Activated effector memory CD4-positive, alpha-beta T cell treated with anti-CD3 and anti-CD28 coated beads, Interleukin-2, amount 50 U/mL, for 16 hours (primary cell): ENCODE measurements at places on chromosomes 6 and 20.

DNA sequence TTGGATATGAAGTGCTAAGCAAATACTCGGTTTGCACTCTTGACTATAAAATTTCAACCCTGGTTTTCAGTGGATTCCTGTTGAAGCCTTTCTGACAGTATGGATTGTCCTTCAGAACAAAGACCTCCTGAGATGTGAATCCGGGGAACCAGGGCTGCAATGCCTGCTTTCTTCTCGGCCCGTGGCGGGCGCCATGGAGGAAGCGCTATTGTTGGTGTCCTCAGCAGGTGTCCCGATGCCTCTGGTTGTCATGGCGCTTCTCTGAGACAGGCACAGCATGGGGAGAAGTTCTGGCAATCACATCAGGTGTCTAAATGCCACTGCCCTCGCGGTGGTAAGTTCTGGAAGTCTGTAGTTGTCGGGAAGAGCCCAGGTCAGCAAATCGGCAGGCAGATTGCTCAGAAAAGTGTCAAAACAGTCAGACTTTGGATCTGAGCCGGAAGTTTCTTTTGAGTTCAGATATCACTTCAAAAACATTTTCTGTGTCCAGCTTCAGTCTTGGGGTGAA, 188.5 kb downstream of the CDH4 start:
- no peak for DNase-seq

- peak; percentile 90 for DNase-seq
Observed at GRCh38 chr20:32252189-32252588, 25.3 kb upstream of the KIF3B start.

DNA sequence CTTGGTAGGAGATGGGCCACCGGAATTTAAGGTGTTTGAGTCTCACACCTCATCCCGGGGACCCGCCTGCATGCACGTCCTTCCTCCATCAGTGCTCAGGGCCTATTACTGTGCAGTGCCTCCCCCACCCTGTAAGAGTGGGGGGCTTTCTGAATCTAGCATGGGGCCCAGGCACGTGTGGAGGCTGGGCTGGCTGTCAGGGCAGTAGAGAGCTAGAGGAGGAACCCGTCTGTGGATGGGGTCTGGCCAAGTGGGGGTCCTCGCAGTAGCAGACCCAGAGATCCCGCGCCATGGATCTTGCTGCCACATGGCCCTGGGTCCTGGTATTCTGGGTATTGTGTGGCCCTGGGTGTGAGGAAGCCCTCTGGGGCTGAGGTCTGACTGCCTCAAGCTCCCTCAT, 42.9 kb downstream of the SRC start:
- peak; percentile 48 for DNase-seq

- DNase-seq, result peak; percentile 24
Observed at GRCh38 chr6:170208651-170209353, 82.1 kb downstream of the DLL1 start.

DNA sequence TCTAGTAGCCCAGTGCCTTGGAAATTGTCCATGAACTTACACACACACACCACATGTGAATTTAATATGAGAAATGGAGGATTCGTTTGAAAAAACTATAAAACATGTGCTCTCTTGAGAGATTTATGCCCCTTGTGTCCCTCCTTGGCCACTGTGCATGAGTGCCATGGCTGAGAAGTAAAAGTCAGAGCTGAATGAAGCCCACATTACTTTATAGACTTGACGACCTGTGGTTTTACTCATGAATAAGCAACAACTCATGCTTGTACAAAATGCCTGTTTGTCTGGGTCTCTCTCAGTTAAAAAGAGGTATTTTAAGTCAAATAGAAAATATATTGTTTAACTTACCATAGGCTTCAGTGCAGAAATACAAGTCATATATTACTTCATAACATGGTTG, 102.7 kb downstream of the KCNQ5 start:
- no peak for DNase-seq

DNA sequence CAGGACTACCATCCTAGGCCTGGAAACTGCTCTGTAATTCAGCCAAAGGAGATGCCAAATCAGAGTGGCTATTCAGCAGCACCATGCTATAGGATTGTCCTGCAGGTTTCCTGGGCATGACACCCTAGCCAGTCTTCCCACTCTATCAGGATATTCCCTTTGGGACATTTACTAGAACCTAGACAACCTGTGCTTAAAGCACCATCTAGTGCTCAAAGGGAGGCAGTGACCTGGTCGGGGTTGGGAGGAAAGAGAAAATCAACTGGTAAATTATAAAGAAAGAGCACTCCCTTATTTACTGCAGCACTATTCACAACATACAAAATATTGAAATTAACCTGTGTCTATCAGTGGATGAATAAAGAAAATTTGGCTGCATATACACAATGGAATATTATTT, 67.2 kb upstream of the SMLR1 start:
- DNase-seq, result no peak

- no peak for DNase-seq
Observed at GRCh38 chr20:57474205-57474604, 50.7 kb downstream of the CTCFL start.

GRCh38 chr20:9342651-9343050, 171.7 kb upstream of the LAMP5 start:
- no peak for DNase-seq

DNA sequence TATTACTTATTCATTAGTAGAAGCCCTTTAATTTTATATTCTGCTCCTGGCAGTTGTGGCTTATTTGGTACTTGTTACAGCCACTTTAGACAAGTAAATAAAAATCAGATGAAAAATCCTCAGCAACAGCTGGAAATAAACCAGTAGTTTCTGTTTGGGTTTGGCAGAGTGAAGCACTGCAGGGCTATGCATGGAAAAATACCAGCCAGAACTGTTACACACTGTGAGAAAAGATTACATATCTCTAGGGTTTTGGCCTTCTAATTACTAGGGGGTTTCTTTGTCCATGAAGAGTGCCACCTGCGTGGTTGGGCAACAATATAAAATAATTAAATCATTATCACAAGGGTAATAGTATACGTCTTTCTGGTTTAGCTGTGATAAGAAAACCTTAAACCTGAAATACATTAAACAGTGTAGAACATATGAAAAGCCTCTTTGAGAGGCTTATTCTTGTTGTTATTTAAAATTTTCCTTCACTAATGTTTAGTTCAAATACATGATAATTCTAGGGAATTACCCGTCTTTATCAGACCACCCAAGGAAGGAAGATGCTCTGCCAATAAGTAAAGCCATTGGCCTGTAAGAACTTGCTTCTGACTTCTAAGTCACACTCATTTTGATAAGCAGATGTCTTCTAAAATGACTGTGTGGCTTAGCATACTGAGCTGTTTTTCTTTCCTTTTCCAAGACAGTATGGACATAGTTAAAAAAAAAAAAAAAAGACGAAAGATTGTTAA, 320.0 kb upstream of the FLRT3 start:
- no peak for DNase-seq

GRCh38 chr6:89680150-89680549, 41.6 kb upstream of the LYRM2 start:
- DNase-seq, result no peak

DNA sequence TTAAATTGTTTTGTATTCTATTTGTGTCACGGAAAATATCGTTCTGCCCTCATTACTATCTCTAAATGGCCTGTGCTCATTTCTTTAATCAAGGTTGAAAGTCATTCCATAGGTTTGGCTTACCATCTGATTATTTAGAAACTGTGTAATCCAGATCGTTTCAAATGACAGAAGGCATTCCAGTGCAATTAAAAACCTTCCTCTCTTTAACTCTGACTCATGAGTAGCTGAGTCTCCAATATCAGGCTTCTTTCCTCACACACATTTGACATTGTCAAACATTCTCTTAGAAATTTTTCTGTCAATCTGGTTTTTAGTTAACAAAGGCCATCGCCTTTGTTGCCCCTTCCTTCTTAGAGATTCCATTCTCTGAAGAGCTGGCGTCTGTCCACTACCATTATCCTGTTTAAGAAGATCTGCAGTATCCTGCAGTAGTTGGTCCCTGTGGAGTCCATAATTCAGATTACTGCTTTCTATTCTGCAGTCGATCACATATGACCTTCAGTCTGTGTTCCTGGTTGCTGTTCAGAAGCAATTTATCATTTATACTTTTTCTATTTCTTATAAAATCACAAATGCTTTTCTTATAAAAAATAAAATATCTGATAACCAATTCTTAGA, 3.9 kb upstream of the TRDN start:
- DNase-seq, result no peak

GRCh38 chr20:59192533-59192896, 28.9 kb downstream of the ZNF831 start:
- DNase-seq, result no peak

- no peak for DNase-seq
Observed at GRCh38 chr20:33232486-33233072, 3.2 kb upstream of the BPIFA1 start.

DNA sequence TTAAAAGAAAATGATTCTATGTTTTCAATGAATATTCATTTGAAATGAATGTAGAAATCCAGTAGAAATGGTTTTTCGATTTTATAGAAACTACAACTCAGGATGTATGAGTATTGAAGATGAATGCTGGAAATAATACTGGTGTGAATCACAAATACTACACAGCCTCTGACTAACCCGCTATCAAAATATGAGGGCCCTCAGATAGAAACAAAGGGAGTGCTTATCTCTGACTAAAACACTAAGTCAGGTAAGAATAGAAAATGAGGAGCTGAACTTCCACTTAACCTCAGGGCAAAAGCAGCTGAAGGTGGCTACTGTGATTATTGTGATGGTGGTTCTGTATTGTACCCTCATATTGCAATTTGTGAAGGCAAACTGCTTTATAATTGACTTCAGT, 220.9 kb upstream of the RNF217 start:
- DNase-seq, result no peak

DNA sequence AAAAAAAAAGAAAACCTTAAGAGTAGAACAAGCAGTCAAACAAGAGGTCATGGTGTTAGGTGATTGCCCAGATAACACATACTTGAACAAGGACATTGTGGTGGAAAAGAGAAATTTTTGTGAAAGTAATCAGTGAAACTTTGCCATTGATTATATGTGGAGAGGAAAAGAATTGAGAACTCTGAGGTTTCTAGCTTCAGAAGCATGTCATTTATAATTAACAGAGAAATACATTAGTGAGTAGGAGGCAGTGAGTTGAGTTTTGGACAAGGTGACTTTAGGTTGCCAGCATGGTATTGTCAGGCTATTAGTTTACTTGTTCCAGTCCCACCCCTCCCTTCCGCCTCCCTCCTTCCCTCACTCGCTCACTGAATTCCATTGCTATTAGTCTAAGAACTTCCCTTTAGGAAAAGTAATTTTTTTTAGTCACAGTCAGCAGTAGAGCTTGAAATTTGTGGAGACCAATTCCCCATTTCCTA, 17.2 kb downstream of the TAB2 start:
- no peak for DNase-seq

GRCh38 chr6:151482290-151482689, 11.5 kb upstream of the CCDC170 start:
- no peak for DNase-seq

DNA sequence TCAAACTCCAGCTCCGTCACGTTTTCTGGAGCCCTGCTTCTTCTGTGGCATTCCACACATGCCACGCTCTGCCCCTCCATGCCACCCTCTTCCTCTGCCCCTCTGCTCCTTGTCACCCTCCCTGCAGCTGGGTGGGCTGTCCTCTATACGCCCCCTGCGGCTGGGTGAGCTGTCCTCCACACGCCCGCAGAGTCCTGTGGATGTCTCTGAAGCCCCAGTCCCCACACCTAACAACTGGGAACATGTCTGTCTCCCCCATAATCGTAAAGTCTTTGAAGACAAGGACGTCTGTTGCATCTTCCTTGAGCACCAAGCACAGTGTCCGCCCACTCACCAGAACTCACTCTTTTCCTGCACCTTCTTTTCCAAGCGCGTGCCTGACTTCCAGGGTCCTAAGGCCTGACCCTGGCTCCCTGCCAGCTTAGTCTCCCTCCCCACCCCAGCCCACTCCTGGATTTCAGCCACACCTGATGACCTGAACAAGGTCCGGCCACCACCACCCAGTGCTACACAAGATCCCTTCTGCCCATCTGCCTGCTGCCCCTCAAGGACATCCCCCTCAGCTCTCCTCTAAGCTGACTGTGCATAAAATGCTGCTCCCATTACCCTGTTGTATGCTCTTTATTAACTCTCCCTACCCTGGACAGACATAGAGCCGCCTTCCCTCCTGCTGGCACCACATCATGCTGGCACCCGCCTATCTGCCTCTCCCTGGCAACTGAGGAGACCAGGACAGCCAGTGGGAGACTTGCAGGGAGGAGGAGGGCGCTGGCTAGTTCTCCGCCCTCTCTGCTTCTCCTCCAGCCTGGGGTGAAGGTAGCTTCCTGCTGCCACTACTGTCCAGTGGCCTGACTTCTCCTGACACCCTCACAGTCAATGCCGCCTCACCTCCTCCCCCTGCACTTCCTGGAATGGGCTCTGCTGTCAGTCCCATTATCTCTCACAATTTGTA, 10.7 kb upstream of the PRR18 start:
- no peak for DNase-seq

GRCh38 chr6:26555505-26556262, 17.5 kb downstream of the HMGN4 start:
- DNase-seq, result no peak

DNA sequence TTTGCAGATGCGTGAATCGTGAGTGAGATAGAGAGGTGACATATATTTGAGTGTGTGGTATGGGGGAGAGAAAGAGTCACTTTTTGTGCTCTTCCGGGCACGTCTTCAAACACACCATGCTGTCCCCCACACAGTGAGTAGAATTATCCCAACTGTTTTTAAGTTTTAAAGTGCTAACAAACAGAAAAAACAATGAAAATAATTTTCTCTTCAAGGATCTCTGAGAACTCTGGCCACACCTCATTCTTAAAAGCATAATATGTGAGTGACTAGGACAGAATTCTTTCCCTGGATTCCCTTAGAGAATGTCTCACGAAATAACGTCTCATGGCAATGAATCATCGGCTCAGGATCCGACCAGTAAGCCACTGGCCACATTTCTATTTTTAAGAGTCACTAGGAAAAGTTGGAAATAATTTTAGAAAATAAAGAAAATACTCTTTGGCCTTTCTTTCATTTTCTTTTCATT, 235.7 kb upstream of the ZNF217 start:
- no peak for DNase-seq

DNA sequence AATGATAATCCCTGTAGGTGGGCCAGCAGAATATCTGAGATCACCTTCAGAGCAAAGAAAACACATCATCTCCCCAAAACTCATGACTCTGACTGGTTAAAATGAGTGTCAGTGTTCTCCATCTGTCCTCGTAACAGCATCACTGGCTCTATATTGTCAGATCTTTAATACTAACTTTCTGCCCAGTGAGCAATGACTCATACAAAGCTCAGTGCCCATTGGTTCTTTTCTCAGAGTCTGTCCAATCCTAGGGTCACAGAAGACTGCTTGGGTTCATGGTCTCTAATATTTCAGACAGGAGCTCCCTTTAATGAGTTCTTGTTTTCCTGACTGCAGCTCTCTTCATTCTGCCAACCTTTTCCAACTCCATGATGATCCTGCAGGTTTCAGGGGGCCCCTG, 36.4 kb downstream of the HLA-DPB1 start:
- no peak for DNase-seq

GRCh38 chr6:12637960-12638641, 78.5 kb upstream of the PHACTR1 start:
- DNase-seq, result peak; percentile 65
